Astrocyte (in vitro differentiated cells and primary cell): ENCODE measurements at places on chromosomes 3 and 15. TPM values are rescaled to one million over a fixed set of nuclear protein-coding genes. Genes with fewer than 3 reads are reported as not detected.
A peak's percentile ranks its signal among the peaks of the same experiment; 100 is the strongest.

DNA sequence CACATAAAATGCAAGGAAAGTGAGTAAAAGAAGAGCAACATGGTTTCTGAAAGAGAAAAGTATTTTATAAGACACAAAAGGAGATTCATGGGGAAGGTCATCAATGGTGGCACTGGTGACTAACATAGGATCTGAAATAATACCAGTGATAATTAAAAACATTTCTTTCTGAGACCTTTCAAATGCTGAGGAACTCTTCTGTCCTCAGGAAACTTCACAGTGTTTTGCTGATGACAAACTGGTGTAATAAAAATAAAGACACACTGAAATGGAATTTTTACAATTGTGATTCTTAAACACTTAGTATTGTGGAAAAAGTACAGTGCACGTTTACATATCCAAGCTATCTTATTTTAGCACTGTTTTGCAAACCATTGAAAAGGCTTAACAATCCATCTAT lies 80.4 kb upstream of the ZBTB20 start:
- peak overlapping the region; percentile 23 for H3K27ac ChIP-seq
- no peaks in the 10 kb centered on the region for H3K4me1 ChIP-seq
- H3K4me3 ChIP-seq: no peak overlapping the region

DNA sequence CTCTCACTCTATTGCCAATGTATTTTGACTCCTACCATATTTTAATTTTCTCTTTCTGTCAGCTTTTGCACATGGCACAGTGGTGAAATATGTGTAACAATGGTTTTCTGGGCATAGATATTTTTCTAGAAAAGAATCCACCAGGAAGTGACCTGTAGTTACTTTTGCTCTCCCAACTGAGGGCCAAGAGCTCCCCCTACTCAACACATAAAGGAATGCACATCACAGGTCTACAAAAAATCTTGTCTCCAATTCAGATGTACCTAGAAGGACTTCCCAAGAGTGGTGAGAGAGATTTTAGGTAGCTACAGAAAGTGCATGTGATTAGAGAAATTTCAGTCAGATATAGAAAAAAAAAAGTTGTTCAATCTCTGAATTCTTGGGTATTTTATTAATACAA lies 15.6 kb downstream of the CPA3 start:
- no peak for DNase-seq
- H3K36me3 ChIP-seq: no peaks in the 10 kb centered on the region
- H3K27me3 ChIP-seq: no peaks in the 10 kb centered on the region
- H3K27ac ChIP-seq: no peak overlapping the region
- H3K4me3 ChIP-seq: no peak overlapping the region

The SMCO1 gene
- not detected in 2 replicates for total RNA-seq

The REC114 gene
- total RNA-seq: not detected in 2 replicates

The BNC1 gene
- 9.3 and 13.7 TPM in 2 replicates for total RNA-seq

DNA sequence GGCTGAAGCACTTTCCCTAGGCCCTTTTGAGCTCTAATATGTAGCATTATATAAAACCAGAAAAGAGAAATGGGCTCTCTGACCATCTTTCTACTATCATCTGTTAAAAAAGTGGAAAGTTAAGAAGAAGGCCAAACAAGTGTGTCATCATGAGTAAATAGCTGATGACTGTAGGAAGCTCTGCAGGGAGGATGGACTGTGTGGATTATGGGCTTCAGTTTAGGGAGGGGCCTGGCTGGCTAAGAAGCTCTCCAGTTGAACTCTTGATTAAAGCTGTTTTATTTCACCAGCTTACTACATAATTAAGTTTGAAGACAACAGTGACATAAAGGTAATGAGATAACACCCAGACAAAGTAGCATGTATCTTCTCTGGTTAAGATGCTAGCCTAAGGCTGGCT lies 30.6 kb downstream of the INTS14 start:
- DNase-seq: peak; percentile 60
- H3K27ac ChIP-seq: peak overlapping the region; percentile 58
- H3K27me3 ChIP-seq: no peaks in the 10 kb centered on the region
- peaks cover 30% of the 10 kb centered on the region for H3K36me3 ChIP-seq
- no peak overlapping the region for H3K4me3 ChIP-seq

- peak; percentile 72 for DNase-seq
- no peaks in the 10 kb centered on the region for H3K4me1 ChIP-seq
- no peak overlapping the region for H3K4me3 ChIP-seq
- no peaks in the 10 kb centered on the region for H3K36me3 ChIP-seq
- no peak overlapping the region for H3K27ac ChIP-seq
Measured at GRCh38 chr3:107884719-107885460, 205.9 kb downstream of the CD47 start.

GRCh38 chr3:152053866-152054265 lies 180.4 kb downstream of the SUCNR1 start:
- no peak overlapping the region for H3K27ac ChIP-seq
- H3K36me3 ChIP-seq: no peaks in the 10 kb centered on the region
- no peaks in the 10 kb centered on the region for H3K27me3 ChIP-seq
- no peak for DNase-seq
- H3K4me3 ChIP-seq: no peak overlapping the region

The STAB1 gene
- 0.39 TPM in 1 of 2 replicates, not detected in the other for total RNA-seq

GRCh38 chr3:138493804-138494606 lies 59.6 kb downstream of the ESYT3 start:
- H3K4me3 ChIP-seq: no peak overlapping the region
- H3K36me3 ChIP-seq: no peaks in the 10 kb centered on the region
- H3K4me1 ChIP-seq: no peaks in the 10 kb centered on the region
- H3K27me3 ChIP-seq: no peaks in the 10 kb centered on the region
- no peak overlapping the region for H3K27ac ChIP-seq
- DNase-seq: peak; percentile 43

DNA sequence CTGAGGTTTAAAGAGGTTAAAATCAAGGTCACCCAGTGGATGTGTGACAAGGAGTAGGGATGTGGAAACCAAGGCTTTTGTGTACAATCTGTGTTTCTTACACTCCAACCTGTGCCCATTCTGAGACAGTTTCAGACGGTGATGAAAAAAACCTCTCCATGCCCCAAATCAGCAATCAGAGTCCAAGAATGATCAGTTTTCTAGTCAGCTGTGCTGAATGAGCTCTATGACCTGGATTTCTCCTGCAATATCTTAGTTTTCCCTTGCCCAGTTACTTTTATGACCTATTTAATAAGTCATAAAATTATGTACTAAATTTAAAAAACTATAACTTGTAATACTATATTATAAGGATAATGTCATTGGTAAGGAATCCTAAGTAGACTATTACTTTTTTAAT lies 37.5 kb upstream of the CBLB start:
- no peak overlapping the region for H3K27ac ChIP-seq
- H3K4me3 ChIP-seq: no peak overlapping the region
- H3K27me3 ChIP-seq: no peaks in the 10 kb centered on the region
- no peaks in the 10 kb centered on the region for H3K4me1 ChIP-seq
- no peak for DNase-seq

- peaks cover 10% of the 10 kb centered on the region for H3K4me1 ChIP-seq
- no peak overlapping the region for H3K27ac ChIP-seq
- no peaks in the 10 kb centered on the region for H3K36me3 ChIP-seq
- H3K27me3 ChIP-seq: peaks cover 27% of the 10 kb centered on the region
- DNase-seq: peak; percentile 40
Measured at GRCh38 chr3:10758304-10759037, 57.6 kb upstream of the SLC6A11 start.
